GM23248 (cell line): ENCODE measurements at places on chromosomes 4 and X. TPM values are rescaled to one million over a fixed set of nuclear protein-coding genes. Genes with fewer than 3 reads are reported as not detected.

DNA sequence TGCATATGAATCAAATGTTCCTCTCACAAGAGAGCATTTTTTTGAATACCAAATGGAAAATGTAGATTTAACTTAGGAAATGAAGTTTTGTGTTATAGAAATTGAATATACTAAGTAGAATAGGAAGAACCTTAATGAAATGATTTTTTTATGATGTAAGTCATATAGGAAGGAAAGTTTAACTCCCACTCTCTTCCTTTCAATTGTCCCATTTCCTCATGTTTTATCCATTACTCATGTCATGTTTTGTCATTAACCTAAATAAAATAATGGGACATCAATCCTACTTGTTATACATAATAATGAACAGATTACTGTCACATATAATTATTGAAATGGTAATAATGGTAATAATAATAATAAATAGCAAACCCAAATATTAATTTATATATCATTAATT is 22.7 kb upstream of the SRD5A3 start:
- H3K27me3 ChIP-seq: no peaks in the 10 kb centered on the region
- no peaks in the 10 kb centered on the region for H3K4me1 ChIP-seq
- no peak overlapping the region for H3K27ac ChIP-seq
- no peaks in the 10 kb centered on the region for H3K36me3 ChIP-seq
- no peak overlapping the region for H3K4me3 ChIP-seq
- DNase-seq: no peak

The CD99L2 gene
- 37.8 and 37.9 TPM in 2 replicates for polyA plus RNA-seq

DNA sequence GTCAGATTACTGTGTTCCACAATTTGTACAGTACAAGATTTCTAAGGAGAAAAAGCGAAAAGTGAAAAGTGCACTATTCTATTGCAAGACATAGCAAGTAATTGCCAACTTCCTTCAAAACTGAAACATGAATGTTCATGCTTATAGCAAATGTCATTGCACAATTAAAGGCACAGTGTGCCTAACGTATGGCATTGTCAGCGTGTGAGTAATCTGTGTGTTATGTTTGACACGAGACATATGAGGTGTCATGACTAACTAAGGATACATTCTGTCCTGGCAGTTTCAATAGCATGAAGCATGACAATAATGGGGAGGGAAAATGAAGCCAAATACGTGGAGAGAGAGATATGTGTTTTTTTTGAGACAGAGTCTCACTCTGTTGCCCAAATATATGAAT is 33.6 kb upstream of the TBC1D9 start:
- H3K27me3 ChIP-seq: peaks cover 5% of the 10 kb centered on the region; the same call in 1 of the 2 replicates
- DNase-seq: peak; percentile 28
- no peaks in the 10 kb centered on the region for H3K4me1 ChIP-seq
- no peak overlapping the region for H3K4me3 ChIP-seq
- no peak overlapping the region for H3K27ac ChIP-seq

DNA sequence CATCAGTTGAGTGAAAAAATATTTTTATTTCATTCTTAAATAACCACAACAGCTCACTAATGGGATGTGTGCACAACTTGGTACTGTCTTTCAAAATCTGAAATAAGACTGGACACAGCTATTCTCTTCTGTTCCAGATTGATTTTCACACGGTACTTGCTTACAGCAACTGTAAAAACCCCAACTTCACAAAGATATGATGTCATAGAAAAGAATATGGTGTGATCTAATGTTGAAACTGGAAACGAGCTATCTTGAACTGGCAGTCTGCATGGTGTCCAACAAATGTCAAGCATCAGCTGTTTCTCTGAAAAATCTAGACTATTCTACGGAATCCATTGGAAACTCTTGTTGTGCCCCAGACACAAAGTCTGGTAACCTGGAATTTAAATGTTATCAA is 14.7 kb downstream of the HELQ start:
- H3K4me1 ChIP-seq: no peaks in the 10 kb centered on the region
- no peaks in the 10 kb centered on the region for H3K27me3 ChIP-seq
- H3K4me3 ChIP-seq: no peak overlapping the region
- H3K36me3 ChIP-seq: peaks cover 15% of the 10 kb centered on the region

GRCh38 chr4:41069838-41070237 is 144.5 kb downstream of the APBB2 start:
- H3K36me3 ChIP-seq: no peaks in the 10 kb centered on the region
- H3K27me3 ChIP-seq: no peaks in the 10 kb centered on the region
- no peak overlapping the region for H3K27ac ChIP-seq
- H3K4me3 ChIP-seq: no peak overlapping the region

The NMU gene
- polyA plus RNA-seq: 0.61 TPM in 1 of 2 replicates, not detected in the other
